ENCODE measurements at places on chromosomes 16 and 17.

- no peak for DNase-seq
These were observed 104.4 kb downstream of the AMFR start for GRCh38 chr16:56320811-56321558.

GRCh38 chr17:57948555-57949420 lies 6.4 kb downstream of the CUEDC1 start:
- DNase-seq: no peak

GRCh38 chr17:82668631-82669099 lies 20.4 kb upstream of the WDR45B start:
- DNase-seq: no peak

- DNase-seq: no peak
These were observed 8.0 kb upstream of the DRC7 start for GRCh38 chr16:57686577-57686976.

- no peak for DNase-seq
These were observed 144.4 kb downstream of the PCTP start for GRCh38 chr17:55895112-55895759.

- no peak for DNase-seq
These were observed 874 bp downstream of the SLC25A19 start for GRCh38 chr17:75288359-75288758.

GRCh38 chr16:31361201-31362110 lies 6.5 kb downstream of the ITGAX start:
- no peak for DNase-seq

DNA sequence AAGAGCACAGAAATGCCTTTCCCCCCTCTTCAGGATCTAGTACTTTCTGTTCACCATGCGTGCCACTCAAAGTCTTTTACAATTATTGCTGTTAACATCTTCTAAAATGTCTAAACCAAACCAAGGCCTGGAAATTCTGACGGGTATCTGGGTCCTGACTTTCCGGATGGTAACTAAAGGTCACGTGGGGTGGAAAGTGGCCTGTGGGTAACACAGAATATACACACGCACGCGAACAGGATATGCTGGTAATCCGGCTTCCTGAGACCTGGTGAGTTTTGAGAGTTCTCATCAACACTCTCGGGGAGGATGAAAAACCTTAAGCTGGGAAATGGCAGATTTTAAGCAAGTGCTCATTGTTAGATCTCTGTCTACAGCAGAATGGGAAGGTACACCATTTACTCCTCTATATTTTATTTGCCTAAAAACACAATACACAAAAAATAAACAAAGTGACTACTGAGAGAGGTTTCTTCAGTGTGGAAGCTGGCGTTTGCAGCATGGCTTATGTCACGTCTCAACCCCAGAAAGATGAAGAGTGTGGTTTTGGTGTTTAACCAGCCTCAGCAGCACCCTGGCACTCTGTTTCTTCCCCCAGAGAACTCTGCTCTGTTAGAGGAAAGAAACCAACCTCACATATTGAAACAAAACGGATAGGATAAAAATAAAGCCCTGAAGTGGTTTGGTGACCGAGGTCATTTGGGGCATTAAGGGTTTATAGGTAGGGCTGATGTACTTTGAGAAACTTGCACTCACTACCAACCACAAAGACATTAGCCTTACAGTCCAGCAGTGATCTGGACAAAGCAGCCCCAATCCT lies 37.3 kb downstream of the SMG6 start:
- peak; percentile 70 for DNase-seq

DNA sequence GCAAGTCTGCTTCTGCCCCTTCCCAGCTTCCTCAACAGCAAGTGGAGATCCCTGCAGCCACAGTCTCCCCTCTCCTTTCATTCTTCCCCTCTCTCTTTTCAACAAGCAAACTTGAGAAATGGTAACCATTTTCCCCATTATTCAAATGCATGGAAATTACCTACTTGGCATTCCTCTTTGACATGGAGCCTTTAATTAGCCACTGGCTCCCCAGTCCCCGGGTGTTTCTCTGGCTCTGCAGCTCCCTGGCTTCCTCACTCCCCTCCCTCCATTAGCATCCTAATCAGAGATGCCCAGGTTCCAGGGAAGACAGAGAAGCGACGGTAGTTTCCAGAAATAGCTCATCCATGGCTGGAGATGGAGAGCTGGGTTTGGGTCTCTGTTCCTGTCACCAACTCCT lies 116.0 kb downstream of the CCT6B start:
- DNase-seq: no peak

DNA sequence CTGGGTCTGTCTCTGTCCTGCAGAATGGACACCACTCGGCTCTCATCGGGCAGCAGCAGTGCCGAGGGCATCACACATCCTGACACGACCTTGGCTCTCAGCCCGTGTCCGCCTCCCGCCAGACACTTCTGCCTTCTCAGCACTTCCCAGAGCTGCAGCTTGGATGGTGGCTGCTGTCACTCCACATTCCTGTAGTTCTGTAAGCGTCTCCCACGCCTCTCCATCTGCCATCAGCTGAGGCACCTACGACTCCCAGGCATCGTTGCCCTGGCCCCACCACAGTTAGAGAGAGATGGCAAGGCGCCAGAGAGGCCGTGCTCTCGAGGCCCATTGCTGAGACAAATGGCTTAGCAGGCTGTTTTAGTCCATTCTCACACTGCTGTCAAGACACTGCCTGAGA lies 195.9 kb upstream of the CHMP6 start:
- no peak for DNase-seq

DNA sequence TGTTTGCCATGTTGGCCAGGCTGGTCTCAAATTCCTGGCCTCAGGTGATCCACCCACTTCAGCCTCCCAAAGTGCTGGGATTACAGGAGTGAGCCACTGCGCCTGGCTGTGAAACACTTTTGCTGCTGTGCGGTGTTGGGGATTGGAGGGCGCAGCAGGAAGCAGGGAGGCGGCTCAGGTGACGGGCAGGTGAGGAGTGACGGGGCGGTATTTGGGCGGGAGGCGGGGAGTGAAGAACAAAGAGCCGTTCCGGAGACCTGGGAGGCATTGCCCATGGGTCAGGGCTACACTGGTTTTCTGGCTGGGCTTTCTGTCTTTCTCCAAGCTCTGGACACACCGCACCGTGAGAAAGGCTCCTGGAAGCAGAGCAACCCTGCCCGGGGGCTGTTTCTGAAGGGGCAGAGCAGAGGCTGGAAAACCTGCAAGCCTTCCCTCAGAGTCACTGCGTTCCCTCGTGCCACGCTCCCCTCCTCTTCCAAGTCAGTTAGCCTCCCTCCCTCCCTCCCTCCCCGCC lies 22.1 kb downstream of the CRISPLD2 start:
- no peak for DNase-seq

DNA sequence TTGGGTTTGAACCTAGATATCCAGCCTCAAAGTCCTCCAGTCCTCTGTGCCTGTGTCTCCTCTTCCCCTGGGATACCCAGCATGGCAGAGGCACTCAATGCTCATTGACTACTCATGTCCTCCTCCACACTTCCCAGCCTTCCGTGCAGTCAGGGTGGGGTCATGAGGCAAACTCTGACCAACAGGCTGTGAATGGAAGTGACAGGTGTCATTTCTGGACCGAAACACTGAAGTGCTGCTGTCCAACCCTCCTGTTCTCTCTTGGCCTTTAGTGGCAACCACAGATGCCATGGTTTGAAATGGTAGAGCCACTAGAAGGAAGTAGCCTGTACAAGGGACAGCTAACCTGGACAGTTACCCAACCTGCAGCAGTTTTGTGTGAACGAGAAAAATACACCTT lies 46.7 kb upstream of the MAP3K14 start:
- no peak for DNase-seq

GRCh38 chr17:75394332-75394918 lies 11.1 kb downstream of the GRB2 start:
- no peak for DNase-seq

GRCh38 chr17:79700592-79700991 lies 30.2 kb upstream of the ENPP7 start:
- DNase-seq: no peak

Measured in T-helper 9 cell (primary cell).